Left kidney (tissue), 8 donors: ENCODE measurements at places on chromosomes 16 and 17. TPM values are rescaled to one million over a fixed set of nuclear protein-coding genes. Genes with fewer than 3 reads are reported as not detected.

Gene CDH5
- polyA plus RNA-seq: 53.1 TPM

DNA sequence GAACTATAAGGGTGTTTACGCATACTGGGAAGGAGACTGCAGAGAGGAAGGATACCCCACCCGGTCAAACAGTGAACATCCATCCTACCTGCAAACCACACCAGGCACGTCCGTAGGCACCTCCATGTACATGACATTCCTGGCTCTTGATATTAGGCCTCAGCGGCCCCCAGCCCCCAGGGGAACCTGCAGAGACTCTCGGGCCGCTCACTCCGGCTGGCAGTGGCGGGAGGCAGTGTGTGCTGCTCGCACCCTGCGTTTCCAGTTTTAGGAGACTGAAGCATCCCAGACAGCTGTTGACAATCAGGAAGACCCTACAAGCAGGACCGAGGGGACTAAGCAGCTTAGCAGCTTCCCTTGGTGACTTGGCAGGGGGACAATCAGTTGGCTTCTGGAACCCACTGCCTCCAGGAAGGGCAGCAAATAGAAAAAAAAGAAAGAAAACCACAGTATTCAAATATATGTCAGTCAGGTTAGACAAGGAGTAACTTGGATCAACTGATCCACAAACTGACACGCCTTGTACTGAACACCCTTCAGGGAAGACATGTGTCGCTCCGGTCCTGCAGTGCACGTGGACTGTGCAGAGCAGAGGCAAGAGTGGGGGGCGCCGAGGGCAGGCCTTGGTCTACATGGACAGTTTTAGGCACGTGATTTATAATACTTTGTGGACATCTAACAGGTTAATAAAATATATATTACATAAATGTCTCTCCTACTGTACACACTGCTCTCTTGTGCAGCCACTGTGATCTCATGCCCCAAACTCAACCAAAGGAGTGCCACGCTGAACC lies 29.9 kb upstream of the CLEC18B start:
- DNase-seq: no peak

Gene OTOA
- polyA plus RNA-seq: 0.17 TPM

DNA sequence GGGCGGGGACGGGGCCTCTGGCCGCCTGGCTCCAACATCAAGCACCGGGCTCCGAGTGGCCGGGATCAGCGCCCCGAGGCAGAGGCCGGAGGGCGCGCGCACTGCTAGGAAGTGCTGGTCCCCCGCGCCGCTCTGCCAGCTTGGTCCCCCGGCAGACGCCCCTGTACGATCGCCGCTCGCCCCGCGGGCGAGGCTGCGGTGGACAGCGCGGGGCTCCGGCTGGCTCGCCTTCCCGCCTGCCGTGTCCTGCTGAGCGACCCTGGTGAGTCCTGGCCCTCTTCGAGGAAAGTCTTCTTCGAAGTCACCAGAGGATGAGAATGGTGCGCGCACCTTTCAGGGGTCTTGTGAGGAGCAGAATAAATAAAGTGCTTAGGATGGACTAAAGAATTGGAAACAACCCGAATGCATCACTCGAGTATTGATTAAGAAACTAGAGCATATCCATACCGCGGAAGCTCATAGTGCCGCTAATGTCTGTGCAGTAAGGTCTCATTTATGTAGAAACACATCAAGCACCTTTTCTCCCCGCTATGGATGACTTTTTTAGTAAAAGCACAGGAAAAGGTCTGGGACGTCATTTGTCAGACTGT lies 392 bp downstream of the ZNF213 start:
- DNase-seq: no peak

DNA sequence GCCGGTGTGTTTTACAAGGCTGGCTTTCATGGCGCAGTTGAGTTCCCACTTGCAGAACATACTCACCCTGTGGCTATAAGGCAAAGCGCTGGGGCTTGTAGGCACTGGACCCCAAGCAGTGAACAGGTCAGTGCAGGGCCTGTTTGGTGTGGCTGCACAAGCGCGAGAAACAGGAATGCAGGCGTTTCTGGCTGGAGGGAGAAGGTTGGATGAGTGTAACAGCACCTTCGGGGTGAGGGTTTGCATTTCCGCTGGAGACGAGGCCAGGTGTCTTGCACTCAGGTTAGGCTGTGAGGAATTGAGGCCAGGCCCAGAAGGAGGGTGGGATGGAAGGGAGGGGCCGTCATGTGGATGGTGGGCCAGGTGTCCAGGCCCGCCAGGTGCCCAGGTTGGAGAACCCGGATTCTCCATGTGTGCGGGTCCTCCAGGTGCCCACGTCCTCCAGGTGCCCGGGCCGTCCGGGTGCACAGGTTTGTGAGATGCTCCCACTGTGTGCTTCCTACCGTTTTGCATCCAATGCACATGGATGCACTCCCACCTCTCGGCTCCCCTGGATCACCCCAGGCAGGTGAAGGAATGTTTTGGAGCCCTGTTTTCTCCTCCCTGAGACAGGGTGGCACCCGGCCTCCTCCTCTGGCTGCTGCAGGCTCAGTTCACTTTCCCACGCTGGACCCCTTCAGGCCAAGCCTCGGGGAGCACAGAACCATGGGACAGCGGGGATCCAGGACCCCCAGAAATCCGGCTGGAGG lies 46.0 kb downstream of the SLC7A5 start:
- no peak for DNase-seq

Gene RNF112
- polyA plus RNA-seq: 1.3 TPM

DNA sequence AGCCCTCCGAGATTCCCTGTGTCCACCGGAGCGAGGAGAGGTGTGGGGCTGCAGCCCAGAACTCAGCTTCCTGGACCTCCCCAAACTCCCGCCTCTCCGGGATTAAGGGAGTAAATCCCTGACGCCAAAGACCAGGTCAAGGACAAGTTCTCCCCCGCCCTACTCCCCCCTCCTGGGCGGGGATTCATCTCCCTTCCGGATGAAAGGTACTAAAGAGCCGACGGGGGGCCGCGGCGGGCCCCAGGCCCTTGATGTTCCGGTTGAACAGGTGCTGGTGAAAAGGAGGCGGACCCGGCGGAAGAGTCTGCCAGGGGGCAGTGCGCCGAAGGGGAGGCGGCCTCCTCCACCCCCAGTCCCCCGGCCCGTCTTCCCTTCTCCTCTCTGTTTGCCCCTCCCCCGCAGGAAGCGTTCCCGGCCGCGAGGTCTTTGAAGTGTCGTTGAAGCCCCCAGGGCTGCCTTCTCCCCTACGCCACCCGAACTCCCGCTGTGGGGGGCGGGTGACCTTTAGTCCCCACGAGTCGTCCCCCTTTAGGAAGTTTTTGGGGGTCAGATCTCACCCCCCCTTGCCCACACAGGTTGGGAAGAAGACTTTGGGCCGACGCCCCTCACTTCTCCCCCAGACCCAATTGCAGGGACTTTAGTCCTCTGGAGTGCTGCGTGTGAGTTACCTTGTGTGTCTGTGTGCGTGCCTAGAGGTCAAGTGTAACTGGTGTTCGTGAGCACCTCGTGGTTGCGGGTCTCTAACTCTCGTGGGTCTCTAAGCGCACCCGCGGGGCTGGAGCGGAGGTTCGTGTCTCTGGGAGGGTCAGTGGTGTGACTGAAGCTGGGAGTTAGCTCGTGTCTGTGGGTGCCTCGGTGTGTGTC lies 1.1 kb upstream of the MLLT6 start:
- peak; percentile 89 for DNase-seq

GRCh38 chr17:73025041-73025560 lies 67.4 kb downstream of the SLC39A11 start:
- no peak for DNase-seq

DNA sequence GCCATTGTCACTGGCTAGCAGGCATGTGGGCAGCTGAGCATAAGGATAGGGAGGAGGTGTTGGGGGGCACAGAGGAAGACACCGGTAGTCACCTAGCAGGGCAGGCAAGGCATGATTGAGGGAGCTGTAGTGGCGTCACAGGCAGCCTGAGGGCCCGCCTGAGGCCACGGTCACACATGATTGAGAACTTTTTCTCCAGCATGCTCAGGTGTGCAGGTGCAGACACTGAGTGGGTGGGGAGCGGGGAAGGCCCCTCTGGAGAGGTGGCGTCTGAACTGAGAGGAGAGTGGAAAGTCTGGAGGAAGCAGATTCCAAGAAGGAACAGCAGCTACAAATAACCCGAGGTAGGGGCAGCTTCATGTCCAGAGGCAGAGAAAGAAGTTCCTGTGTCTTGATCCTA lies 10.9 kb upstream of the ARMC7 start:
- DNase-seq: no peak

GRCh38 chr17:8188263-8188839 lies 1.6 kb downstream of the BORCS6 start:
- DNase-seq: no peak

Gene KRT32
- not detected for polyA plus RNA-seq

GRCh38 chr17:31842195-31843069 lies 16.6 kb downstream of the COPRS start:
- DNase-seq: peak; percentile 78

- no peak for DNase-seq
Observed at GRCh38 chr16:26161461-26162180, 469.9 kb downstream of the HS3ST4 start.

Gene KLHL10
- polyA plus RNA-seq: 0.50 TPM

Gene PIK3R5
- polyA plus RNA-seq: 0.73 TPM

Gene SSTR5
- polyA plus RNA-seq: 0.27 TPM

GRCh38 chr17:4511199-4511932 lies 12.7 kb downstream of the SPNS2 start:
- DNase-seq: no peak

Gene RHOT1
- polyA plus RNA-seq: 61.7 TPM

GRCh38 chr17:1050246-1050995 lies 53.5 kb downstream of the TIMM22 start:
- DNase-seq: no peak

Gene DNAAF8
- polyA plus RNA-seq: 2.2 TPM

DNA sequence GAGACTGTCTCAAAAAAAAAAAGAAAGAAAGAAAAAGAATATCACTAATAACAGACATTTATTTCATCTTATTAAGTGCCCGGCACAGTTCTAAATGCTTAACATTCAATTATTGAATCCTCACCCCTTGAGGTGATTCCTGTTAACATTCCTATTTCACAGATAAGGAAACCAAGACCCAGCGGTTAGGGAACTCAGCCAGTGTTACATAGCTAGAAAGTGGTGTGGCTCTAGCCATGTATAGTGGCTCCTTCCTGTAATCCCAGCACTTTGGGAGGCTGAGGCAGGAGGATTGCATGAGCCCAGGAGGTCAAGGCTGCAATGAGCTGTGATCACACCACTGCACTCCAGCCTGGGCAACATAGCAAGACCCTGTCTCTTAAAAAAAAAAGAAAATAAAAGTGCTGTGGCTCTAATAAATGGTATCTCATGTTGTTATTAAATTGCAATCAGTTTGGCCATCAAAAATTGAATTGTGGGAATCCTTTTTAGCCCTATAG lies 28.1 kb downstream of the ZNRF1 start:
- DNase-seq: no peak

Gene IL34
- 0.62 TPM for polyA plus RNA-seq

Gene SNAI3
- polyA plus RNA-seq: 0.58 TPM

GRCh38 chr16:54942353-54942943 lies 11.8 kb downstream of the IRX5 start:
- DNase-seq: no peak

Gene FBXW10
- polyA plus RNA-seq: 1.0 TPM

DNA sequence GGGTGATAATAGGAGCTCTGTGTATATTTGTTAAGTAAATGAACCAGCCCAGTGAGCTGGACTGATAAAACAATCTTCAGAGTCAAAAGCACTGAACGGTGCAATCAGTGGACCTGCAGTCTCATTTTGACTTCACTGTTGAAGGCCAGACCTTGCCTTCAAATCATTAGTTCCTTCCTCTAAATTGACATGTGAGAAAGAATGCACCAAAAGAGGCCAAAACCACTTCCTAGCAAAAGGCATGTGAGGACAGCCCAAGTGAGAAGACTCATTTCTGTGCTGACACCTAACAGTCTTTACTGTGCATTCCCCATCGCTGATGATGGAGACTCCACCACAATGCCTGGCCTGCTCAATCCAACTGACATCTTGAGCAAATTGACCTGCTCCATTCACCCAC lies 10.6 kb downstream of the GTF3C1 start:
- DNase-seq: no peak

DNA sequence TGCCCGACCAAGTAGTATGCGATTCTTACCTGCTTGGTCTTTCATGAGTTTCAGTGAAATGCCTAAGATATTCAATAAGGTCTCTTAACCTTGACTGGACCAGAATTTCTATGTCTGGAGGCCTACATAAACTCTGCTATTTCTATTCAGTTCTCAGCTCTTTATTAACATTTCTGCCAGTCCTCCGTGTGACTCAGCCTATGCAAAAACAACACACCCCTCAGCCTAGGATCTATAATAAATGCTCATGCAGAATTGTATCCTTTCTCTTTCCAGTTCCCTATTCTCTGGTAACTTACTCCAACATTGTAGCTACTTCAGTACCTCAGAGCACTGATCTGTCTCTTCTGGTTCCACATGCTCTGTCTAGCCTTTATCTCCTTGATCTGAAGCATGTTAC lies 1507.4 kb downstream of the CDH11 start:
- DNase-seq: no peak

GRCh38 chr17:55301521-55302406 lies 37.0 kb downstream of the HLF start:
- DNase-seq: no peak

Gene SPATA22
- 0.15 TPM for polyA plus RNA-seq

Gene ACAP1
- polyA plus RNA-seq: 6.3 TPM

GRCh38 chr17:10063730-10064241 lies 134.6 kb downstream of the GAS7 start:
- no peak for DNase-seq

Gene KRTAP17-1
- not detected for polyA plus RNA-seq

DNA sequence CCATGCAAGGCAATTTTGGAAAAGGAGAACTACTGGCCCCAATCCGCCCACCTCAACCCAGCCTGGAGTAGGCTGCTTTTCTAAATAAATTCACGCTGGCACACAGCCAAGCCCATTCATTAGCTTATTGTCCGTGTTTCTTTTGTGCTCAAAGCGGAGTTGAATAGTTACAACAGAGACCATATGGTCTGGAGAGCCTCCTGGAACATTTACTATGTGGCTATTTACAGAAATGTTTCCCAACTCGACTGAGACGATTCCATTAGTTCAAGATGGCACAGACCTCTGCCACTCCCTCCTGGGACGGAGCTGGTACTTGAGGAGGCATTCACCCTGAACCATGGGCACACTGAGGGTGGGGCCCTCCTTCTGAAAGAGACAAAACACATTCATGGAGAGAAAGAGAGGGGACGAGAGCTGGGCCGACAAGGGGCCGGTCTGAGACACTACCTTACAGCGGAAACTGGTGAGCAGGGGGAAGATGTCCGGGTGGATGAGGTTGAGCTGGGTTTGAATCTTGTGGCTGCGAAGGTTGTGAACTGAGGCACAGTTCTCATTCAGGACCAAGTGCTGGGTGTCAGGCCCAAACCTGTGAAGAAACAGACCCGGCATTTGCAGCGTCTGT lies 15.7 kb downstream of the ELAC2 start:
- DNase-seq: peak; percentile 61

Gene MT4
- polyA plus RNA-seq: not detected

DNA sequence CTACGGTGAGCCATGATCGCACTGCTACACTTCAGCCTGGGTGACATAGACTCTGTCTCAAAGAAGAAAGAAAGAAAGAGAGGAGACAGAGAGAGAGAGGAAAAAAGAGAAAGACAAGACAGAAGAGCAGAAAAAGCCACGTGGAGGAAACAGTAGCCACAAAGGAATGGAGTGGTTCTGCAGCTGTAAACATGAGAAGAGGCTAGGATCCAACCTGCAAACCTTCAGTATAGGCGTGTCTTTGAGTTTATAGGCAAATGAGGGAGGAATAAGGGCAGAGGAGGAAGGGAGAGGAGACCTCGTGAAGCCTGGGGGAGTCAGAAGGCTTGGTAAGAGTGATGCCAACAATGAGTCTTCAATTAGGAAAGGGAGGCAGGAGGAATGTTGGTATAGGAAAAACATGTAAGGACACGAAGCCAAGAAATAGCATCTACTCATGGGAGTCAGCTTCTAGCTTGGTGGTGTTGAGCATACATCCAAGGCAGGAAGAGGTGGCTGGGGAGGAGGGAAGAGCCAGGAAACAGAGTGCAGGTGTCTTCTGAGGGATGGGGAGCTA lies 3.9 kb downstream of the MED9 start:
- no peak for DNase-seq
